ENCODE measurements at places on chromosomes 5 and 9.

DNA sequence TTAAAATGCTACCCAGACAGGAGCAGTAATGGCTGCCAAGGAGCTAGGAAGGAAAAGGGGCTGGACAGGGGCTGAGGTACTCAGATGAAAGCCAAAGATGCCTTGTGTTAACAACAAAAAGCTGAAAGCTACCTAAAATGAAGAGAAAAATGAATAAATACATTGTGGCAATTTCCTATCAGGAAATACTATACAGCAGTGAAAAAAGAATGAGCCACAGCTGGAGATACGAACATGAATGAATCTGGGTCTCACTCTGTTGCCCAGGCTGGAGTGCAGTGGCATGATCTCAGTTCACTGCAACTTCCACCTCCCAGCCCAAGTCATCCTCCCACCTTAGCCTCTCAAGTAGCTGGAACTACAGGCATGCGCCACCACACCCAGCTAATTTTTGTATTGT is 6.3 kb downstream of the TNIP1 start:
- peaks cover 52% of the 10 kb centered on the region for H3K36me3 ChIP-seq
- DNase-seq: no peak
- peak overlapping the region; percentile 85 for H3K27ac ChIP-seq
- peaks cover 94% of the 10 kb centered on the region for H3K4me1 ChIP-seq
- peak overlapping the region; percentile 39 for H3K4me3 ChIP-seq
- H3K27me3 ChIP-seq: no peaks in the 10 kb centered on the region

DNA sequence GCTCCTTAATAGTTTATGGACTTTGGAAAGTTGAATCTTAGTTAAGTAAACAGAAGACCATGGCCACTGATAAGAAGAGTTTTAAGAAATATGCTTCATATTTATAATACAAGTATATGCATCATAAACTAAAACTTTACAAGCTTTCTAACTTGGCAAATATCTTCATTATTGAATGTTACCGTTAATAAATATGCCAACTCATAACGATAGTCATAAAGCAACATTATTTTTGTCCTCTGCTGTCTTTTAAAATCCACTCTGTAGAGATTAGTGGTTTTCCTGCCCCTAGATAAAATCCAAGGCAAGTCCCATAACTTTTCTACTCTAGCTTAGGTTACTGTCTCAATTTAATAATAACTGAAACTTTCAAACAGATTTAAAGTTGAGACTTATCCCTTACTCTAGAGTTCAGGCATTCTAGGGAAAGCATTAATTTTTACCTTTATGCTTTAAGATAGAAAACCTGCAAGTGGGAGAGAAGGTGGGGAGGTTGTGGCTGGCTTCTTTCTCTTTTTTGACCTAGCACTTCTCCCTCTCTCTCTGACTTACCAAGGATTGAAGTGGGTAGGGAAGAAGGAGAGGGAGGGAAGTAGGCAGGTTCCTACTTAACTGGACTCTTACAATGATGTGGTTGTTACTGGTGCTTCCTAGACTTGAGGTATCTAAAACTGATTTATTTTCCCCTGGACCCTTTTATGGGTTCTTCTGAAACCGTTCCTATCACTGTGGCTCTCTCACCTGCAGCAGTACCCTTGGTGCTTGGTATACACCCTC is 29.6 kb downstream of the RNF145 start:
- no peaks in the 10 kb centered on the region for H3K27me3 ChIP-seq
- no peak for DNase-seq
- H3K4me3 ChIP-seq: peak overlapping the region; percentile 70
- H3K36me3 ChIP-seq: peaks cover 22% of the 10 kb centered on the region

- H3K36me3 ChIP-seq: no peaks in the 10 kb centered on the region
- no peak overlapping the region for H3K4me3 ChIP-seq
- no peaks in the 10 kb centered on the region for H3K27me3 ChIP-seq
- no peaks in the 10 kb centered on the region for H3K4me1 ChIP-seq
These were observed 269.2 kb downstream of the ACTL7B start for GRCh38 chr9:108586471-108587139.

- no peak overlapping the region for H3K4me3 ChIP-seq
- H3K4me1 ChIP-seq: no peaks in the 10 kb centered on the region
- no peak for DNase-seq
- no peaks in the 10 kb centered on the region for H3K27me3 ChIP-seq
- H3K27ac ChIP-seq: no peak overlapping the region
- no peaks in the 10 kb centered on the region for H3K36me3 ChIP-seq
These were observed 6.9 kb upstream of the SPATA31C1 start for GRCh38 chr9:87910821-87911220.

DNA sequence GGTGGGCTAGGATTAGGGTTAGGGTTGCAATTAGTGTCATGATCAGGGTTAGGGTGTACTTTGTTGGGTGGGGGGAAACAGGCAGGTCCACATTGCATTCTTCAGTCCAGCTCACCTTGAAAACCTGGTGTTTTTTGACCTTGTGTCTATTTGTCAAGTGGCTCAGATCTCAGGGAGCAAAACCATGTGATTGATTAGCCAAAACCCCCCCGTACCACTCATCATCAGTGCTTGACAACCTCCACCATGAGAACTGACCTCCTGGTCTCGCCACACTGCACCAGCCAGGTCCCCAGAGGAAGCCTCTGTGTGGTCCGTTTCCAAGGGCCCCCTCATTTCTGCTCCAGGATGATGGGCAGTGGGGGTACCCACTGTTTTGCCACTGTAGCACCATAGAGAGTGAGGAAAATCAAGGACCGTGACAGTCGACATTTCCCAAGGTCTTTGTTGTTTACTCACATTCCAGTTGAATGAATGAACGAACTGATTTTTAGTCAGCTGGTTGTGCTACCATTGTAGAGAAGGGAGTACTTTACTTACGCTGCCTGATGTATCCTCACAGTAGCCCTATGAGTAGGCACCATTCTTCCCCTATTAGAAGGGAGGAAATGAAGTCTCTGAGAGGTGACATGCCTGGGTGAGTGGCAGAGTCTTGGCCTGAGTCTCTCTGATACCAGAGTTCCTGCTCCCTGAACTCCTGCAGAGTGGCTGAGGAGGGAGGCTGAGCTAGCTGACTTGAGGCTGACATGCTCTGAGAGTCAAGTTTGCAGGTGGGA is 84.8 kb downstream of the RAD23B start:
- no peak overlapping the region for H3K27ac ChIP-seq
- H3K4me1 ChIP-seq: no peaks in the 10 kb centered on the region
- no peaks in the 10 kb centered on the region for H3K36me3 ChIP-seq
- H3K27me3 ChIP-seq: peaks cover 12% of the 10 kb centered on the region
- DNase-seq: no peak

- DNase-seq: no peak
- H3K36me3 ChIP-seq: peaks cover 2% of the 10 kb centered on the region
- H3K27ac ChIP-seq: peak overlapping the region; percentile 62
- peaks cover 28% of the 10 kb centered on the region for H3K4me1 ChIP-seq
These were observed 47.9 kb downstream of the STOM start for GRCh38 chr9:121322037-121322736.

GRCh38 chr9:26524267-26524666 is 368.3 kb downstream of the CAAP1 start:
- no peak overlapping the region for H3K27ac ChIP-seq
- H3K4me3 ChIP-seq: no peak overlapping the region
- H3K27me3 ChIP-seq: no peaks in the 10 kb centered on the region
- H3K36me3 ChIP-seq: no peaks in the 10 kb centered on the region
- DNase-seq: no peak

- H3K27ac ChIP-seq: no peak overlapping the region
- DNase-seq: no peak
These were observed 462 bp upstream of the MCC start for GRCh38 chr5:113488645-113489184.

DNA sequence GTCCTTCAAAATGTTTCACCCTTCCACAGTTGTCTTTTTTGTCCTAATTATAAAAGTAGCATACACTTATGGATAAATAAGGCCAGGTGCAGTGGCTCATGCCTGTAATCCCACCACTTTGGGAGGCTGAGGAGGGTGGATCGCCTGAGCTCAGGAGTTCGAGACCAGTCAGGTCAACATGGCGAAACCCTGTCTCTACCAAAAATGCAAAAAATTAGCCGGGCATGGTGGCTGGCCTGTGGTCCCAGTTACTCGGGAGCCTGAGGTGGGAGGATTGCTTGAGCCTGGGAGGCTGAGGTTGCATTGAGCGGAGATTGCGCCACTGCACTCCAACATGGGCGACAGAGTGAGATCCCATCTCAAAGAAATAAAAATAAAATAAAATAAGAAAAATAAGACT is 1.6 kb downstream of the C5orf52 start:
- H3K36me3 ChIP-seq: peaks cover 4% of the 10 kb centered on the region
- DNase-seq: no peak
- H3K4me3 ChIP-seq: no peak overlapping the region
- H3K27ac ChIP-seq: no peak overlapping the region
- peaks cover 42% of the 10 kb centered on the region for H3K27me3 ChIP-seq
- H3K4me1 ChIP-seq: peaks cover 34% of the 10 kb centered on the region

- no peak overlapping the region for H3K27ac ChIP-seq
- H3K4me3 ChIP-seq: no peak overlapping the region
- H3K27me3 ChIP-seq: no peaks in the 10 kb centered on the region
These were observed 43.9 kb downstream of the CRB2 start for GRCh38 chr9:123399803-123400378.

GRCh38 chr9:131707050-131707449 is 32.8 kb downstream of the RAPGEF1 start:
- DNase-seq: no peak
- H3K4me3 ChIP-seq: peak overlapping the region; percentile 78
- no peaks in the 10 kb centered on the region for H3K27me3 ChIP-seq
- peaks cover 86% of the 10 kb centered on the region for H3K4me1 ChIP-seq
- H3K36me3 ChIP-seq: no peaks in the 10 kb centered on the region
- peak overlapping the region; percentile 58 for H3K27ac ChIP-seq

DNA sequence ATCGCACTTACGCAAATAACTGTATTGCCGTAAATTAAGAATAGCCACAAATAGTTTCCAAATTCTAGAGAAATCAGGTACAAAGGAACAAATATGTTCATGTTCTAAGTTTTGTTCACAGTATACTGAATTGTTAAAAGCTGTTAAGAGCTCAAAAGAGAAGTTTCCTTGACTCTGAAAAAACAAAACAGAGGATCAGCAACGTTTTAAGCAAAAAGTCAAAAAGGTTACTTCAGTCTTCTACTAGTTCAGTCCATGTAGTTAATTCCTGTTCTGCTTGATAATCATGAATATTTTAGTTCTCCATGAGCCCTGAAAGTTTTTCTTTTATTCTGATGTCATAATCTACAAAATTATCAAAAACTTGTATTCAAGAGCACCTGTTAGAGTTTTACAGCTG is 128.6 kb upstream of the MAST4 start:
- no peak for DNase-seq
- peaks cover 7% of the 10 kb centered on the region for H3K36me3 ChIP-seq
- H3K27ac ChIP-seq: no peak overlapping the region
- peaks cover 17% of the 10 kb centered on the region for H3K27me3 ChIP-seq

GRCh38 chr9:11735391-11735790 is 957.8 kb upstream of the TYRP1 start:
- no peaks in the 10 kb centered on the region for H3K27me3 ChIP-seq
- no peak overlapping the region for H3K4me3 ChIP-seq
- no peaks in the 10 kb centered on the region for H3K4me1 ChIP-seq
- DNase-seq: no peak

- peak overlapping the region; percentile 70 for H3K4me3 ChIP-seq
- H3K27me3 ChIP-seq: no peaks in the 10 kb centered on the region
- peaks cover 63% of the 10 kb centered on the region for H3K4me1 ChIP-seq
- peak; percentile 26 for DNase-seq
- H3K27ac ChIP-seq: peak overlapping the region; percentile 87
These were observed 48.2 kb upstream of the JAK2 start for GRCh38 chr9:4936823-4937222.

GRCh38 chr9:128503870-128504269 is 649 bp upstream of the GLE1 start:
- H3K4me1 ChIP-seq: peaks cover 27% of the 10 kb centered on the region
- peak overlapping the region; percentile 54 for H3K27ac ChIP-seq
- peak overlapping the region; percentile 100 for H3K4me3 ChIP-seq
- H3K36me3 ChIP-seq: peaks cover 5% of the 10 kb centered on the region
- DNase-seq: no peak

- no peaks in the 10 kb centered on the region for H3K27me3 ChIP-seq
- H3K36me3 ChIP-seq: peaks cover 13% of the 10 kb centered on the region
- H3K4me3 ChIP-seq: no peak overlapping the region
- H3K4me1 ChIP-seq: peaks cover 14% of the 10 kb centered on the region
- peak; percentile 21 for DNase-seq
These were observed 42.1 kb upstream of the GPR21 start for GRCh38 chr9:122991370-122991830.

DNA sequence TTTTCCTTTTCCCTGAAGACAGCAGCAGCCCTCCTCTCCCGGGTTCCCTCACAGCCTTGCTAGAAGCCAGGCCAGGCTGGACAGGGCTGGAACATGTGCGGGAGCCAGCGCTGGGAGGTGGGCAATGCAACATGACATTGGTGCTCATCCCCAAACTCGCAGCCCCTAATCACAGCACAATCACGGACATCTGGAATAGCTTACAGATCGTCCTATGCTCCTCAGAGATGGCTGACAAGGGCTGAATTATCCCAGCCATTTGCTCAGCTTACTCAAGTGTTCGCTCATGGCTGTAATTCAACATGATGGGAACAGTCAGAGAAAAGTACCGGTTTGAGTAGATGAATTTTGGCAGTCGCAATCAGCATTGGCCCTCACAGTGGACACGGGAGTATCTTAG is 49.8 kb downstream of the FSTL4 start:
- no peak overlapping the region for H3K27ac ChIP-seq
- no peaks in the 10 kb centered on the region for H3K36me3 ChIP-seq
- no peak overlapping the region for H3K4me3 ChIP-seq
- peaks cover 5% of the 10 kb centered on the region for H3K4me1 ChIP-seq
- peaks cover 56% of the 10 kb centered on the region for H3K27me3 ChIP-seq
- no peak for DNase-seq

- H3K27ac ChIP-seq: no peak overlapping the region
- H3K27me3 ChIP-seq: peaks cover 16% of the 10 kb centered on the region
- H3K36me3 ChIP-seq: no peaks in the 10 kb centered on the region
- H3K4me1 ChIP-seq: no peaks in the 10 kb centered on the region
- no peak overlapping the region for H3K4me3 ChIP-seq
These were observed 120.6 kb downstream of the MSX2 start for GRCh38 chr5:174844971-174845370.

GRCh38 chr5:126562823-126563222 is 32.2 kb downstream of the ALDH7A1 start:
- no peak overlapping the region for H3K27ac ChIP-seq
- no peak overlapping the region for H3K4me3 ChIP-seq
- H3K36me3 ChIP-seq: no peaks in the 10 kb centered on the region
- no peaks in the 10 kb centered on the region for H3K4me1 ChIP-seq

GRCh38 chr9:13750061-13750460 is 470.6 kb upstream of the MPDZ start:
- no peak overlapping the region for H3K27ac ChIP-seq
- H3K36me3 ChIP-seq: no peaks in the 10 kb centered on the region
- H3K4me3 ChIP-seq: no peak overlapping the region
- H3K27me3 ChIP-seq: no peaks in the 10 kb centered on the region

DNA sequence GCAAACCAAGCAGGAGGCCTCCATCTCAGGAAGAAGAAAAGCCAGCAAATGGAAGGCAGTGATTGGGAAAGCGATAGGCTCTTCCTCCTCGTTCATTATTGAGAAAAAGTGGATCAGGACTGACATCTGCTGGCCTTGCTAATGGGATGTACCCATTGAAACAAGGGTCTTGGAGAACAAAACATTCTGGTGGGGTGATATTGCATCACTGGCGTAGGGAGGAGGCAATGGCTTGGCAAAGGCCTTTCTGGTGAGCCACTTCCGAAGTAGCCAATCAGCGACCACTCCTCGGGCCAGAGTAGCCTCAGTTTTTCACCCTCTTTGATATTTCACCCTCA is 86.7 kb upstream of the NFIB start:
- H3K4me1 ChIP-seq: no peaks in the 10 kb centered on the region
- H3K27me3 ChIP-seq: no peaks in the 10 kb centered on the region
- no peak for DNase-seq
- H3K27ac ChIP-seq: no peak overlapping the region
- H3K4me3 ChIP-seq: no peak overlapping the region
- no peaks in the 10 kb centered on the region for H3K36me3 ChIP-seq

All from activated T-cell treated with anti-CD3 and anti-CD28 coated beads, Interleukin-2, amount 50 U/mL, for 72 hours (primary cell).